ENCODE measurements at places on chromosomes 12 and 14.

- no peak for DNase-seq
Measured at GRCh38 chr14:55355922-55356321, 55.7 kb downstream of the ATG14 start.

- no peak for DNase-seq
Measured at GRCh38 chr14:99245564-99246511, 26.2 kb downstream of the BCL11B start.

DNA sequence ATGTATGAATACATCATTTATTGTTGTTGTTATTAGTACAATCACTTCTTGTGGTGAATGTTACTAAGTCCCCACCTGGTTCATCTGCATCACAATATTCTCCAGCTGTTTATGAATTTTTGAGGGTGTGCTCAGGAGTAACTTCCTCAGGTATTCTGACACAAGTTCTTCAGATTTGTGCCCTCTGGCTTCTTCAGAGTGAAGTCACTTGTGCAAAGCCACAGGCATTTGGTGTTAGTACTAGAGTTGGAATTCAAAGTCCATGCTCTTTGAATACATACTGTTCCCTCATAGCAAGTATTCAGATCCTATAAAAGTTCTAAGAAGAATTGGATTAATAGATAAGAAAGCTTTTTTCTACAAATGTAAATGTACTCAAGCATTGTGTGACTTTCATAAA lies 150.3 kb upstream of the AVPR1A start:
- DNase-seq: no peak

DNA sequence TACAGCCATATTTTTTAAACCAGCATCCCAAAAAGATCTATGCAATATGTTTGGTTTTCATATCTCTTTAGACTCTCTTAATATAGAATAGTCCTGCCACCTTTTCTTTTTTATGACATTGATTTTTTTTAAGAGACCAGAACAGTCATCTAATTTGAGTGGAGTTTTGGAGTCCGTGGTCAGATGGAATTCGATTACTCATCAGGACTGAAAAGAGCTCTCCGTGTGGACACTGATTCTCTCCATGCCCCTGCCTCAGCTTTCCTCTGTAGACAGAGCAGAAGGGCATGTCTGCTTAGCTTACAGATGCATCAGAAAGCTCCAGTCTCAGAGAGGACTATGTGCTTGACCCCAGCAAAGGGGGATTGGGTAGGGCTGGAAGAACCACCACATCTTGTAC lies 27.8 kb downstream of the SMCO2 start:
- no peak for DNase-seq

GRCh38 chr14:96582995-96583394 lies 80.8 kb downstream of the PAPOLA start:
- DNase-seq: no peak

- DNase-seq: no peak
Measured at GRCh38 chr14:94368956-94369355, 19.4 kb downstream of the SERPINA1 start.

GRCh38 chr12:95790917-95791849 lies 619 bp upstream of the NTN4 start:
- DNase-seq: no peak

GRCh38 chr14:100524933-100525243 lies 62.3 kb downstream of the BEGAIN start:
- no peak for DNase-seq

DNA sequence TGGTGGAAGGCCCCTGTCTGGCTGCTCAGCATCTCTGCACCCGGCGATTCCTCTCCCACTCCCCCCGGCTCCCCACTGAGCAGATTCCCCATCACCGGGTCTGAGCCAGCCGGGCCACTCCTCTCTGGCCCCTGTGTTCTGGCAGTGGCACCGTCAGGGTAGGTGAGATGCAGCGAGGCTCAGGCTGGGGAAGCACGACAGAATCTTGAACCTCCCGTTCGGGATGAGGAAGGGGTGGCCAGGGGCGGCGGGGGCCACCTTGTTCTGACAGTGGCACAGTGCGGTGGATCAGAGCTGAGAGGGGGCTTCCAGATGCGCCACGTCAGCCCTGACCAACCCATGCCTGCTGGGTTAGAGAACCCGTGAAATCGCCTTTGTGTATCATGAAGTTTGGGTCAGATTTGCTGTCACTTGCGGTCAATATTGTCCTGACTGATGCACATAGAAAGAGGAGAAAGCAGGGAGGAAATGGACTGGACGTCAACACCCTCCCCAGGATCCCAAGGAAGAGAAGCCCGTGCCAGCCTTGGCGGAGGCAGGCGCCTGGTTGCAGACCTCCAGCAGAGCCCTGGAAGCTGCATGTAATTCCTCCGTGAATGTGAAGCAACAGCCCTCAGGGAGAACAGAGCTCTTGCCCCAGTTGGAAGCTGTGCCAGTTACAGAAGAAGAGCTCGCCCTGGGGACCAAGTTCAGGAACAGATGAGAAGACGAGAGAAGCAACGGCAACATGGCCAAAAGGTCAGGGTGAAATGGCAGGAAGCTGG lies 137.1 kb upstream of the SFSWAP start:
- no peak for DNase-seq

DNA sequence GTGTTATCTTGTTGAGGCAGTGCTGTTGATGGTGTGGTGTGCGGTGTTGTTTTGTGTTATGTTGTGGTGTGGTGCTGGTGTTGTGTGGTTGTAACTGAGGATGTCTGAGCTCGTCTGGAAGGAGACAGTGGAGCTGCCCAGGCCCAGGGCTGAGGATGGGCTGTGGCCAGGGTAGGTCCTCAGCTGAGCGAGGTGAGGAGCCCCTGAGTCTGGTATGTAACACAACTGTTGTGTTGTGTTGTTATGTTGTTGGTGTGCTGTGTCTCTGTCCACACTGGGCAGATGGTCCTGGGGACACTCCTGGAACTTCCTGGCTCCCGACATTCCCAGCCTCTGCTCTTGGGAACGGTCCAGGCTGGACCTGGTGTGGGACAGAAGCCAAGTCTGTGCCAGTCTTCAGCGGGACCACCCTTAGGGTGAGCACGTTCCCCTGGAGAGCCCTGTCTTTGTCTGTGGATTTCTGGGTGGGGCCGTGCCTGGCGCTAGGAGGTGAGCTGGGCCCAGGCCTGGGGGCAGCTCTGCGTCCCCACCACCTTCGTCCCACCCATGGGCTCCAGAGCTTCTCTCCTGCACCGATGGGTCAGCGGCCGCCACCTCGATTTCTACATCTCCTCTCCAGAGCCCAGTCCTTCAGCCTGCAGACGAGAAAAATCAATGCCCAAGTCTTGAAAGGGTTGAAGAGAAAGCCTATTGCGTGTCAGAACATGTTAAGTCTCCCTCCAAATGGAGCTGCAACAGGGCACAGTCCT lies 27.4 kb upstream of the SFSWAP start:
- DNase-seq: no peak

- DNase-seq: no peak
Measured at GRCh38 chr12:77571768-77572167, 258.9 kb upstream of the NAV3 start.

- DNase-seq: no peak
Measured at GRCh38 chr12:82555699-82556098, 131.0 kb upstream of the TMTC2 start.

DNA sequence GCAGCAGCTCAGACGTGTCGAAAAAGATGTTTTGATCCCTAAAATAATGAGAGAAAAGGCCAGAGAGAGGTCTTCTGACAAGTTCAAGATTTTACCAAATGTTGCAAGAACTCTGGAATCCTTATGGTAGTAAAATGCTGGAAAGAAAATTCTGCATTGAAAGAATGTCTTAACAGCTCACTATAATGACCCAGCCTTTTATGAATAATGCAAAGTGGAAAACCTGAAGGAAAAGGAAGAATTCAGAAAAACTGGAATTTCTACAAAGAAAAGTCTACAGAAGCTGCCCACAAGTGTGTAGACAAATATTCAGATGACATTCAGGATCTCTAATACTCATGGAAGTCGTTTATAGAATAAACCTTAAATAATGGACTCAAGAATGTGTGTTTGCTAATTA lies 1.8 kb upstream of the CCDC88C start:
- no peak for DNase-seq

DNA sequence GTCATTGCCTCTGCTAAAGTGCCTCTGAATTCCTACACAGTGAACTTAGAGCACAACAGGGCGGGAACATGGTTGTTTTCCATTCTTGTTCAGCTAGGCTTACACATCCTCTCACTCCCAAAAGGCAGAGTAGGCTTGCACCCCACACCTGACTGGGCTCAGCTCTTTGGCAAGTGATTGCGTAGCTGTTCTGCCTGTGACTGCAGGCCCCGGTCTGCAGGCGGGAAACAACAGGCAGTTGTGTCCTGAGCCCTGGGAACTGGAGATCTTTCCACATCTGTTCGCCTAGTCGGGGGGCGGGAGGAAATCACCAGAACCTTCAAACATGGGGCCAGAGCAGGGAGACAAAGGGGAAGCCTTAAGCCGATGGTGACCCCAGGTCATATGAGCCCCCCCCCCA lies 274.7 kb downstream of the ZFP36L1 start:
- no peak for DNase-seq

DNA sequence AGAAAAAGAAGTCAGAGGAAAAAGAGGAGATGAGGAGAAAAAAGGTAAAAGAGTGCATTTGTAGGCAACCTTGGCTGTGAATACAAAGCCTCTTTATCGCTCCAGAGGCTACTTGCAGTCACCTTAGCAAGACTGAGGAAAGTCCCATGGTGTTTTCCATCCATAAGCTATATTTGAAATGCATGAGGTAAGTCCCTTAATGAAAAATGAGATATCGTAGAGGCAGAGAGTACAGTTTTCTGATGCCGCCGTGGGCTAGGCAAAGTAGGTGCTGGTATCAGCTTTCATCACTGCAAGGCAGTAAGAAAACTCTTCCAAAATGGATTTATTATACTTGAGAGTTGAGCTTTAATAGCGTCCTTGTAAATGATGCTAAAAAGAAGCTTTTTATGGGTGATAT lies 186.8 kb downstream of the ASCL1 start:
- DNase-seq: no peak

- DNase-seq: no peak
Measured at GRCh38 chr14:34165847-34166350, 215.0 kb upstream of the EGLN3 start.

- no peak for DNase-seq
Measured at GRCh38 chr14:35438910-35439713, 34.6 kb upstream of the NFKBIA start.

DNA sequence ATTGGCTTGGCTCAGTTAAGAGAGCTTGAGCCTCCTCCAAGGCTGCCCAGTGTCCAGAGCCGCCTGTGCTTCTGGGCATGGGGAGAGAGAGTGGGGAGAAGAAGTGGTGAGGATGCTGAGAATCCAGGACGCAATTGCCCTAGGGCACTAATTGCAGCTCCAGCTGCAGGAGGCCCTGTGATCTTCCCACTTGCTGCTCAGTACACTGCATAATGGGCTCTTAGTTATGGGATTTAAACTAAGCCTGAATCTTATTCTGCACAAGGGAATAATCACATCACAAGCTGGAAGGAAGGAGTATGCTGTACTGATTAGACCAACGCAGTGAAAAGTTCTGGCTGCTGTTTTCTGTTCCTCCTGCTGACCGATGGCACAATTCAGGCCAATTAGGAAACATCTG lies 101.0 kb upstream of the PRMT8 start:
- no peak for DNase-seq

DNA sequence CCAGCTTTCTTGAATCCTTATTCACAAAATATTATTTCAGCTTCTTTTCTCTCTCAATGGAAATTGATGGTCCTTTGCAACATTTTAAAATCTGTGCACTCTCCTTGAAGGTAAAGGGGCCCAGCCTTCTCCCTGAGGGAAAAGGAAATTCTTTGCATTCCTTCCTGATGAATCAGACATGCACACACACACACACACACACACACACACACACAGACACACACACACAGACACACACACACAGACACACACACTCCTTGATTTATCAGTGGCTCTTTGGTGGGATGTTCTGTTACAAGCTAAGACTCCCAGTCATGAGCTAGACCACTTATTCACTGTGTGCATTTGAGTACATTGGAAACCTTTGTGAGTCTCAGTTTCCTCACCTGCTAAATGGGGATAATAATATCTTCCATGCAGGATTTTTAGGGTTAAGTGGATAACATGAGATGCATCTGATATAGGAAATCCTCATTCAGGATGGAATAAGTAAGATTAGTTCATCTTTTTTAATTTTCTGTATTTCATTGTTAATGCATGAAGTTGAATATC lies 45.1 kb upstream of the HMGA2 start:
- no peak for DNase-seq

DNA sequence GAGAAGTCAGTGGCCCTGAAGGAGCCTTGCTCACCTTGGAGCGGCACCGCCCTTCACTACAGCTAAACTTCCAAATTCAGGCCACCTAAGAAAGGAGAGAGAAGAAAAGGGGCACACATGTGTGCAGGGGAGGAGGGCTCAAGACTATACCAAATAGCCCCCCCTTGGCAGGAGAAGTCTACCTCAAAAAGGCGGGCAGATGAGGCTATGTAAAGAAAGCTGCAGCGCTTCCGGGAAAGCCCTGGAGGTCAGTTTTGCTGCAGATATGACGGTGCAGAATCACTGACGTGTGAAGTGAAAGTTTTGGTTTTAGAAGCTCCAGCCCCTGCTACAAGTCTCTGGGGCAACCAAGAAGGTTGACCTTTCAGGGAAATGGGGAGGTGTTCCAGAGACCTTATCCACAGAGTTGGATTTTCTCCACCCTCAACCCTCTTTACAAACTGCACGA lies 48.2 kb upstream of the PNMA1 start:
- no peak for DNase-seq

GRCh38 chr14:76326918-76327689 lies 48.8 kb upstream of the ESRRB start:
- DNase-seq: no peak

DNA sequence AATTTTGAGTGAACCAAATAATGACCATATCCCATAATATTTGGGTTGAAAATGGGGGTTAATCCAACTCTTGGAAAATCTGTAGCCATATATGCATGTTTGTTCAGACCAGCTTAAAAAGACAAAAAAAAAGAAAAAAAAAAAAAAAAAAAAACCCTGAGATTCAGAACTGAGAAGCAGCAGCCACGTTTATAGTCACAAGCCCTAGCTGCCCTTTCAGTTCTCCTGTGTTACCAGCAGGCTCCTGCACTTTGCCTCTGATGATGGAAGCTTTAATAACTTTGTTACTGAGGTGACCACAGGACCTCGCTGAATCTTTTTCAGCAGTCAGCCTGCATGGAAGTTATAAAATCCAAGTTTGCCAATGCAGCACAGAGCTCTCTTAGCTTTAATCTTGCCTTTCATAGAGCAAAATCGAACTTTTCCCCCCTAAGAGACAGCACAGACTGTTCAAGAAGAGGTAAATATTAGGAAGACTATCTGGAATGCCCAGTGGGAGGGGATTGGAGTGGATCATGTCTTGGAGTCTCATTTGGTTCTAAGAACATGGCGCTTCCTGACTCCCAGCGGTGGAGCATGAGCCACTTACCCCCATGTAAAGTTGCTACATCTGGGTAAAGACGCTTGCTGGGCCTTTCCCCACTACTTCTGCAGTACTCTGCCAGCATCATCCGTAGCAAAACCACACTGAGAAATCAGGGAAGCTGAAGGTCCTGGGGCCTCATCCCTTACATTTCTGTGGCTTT lies 20.6 kb downstream of the GNG2 start:
- no peak for DNase-seq

- DNase-seq: no peak
Measured at GRCh38 chr12:49902399-49903350, 1.0 kb downstream of the FAIM2 start.

GRCh38 chr12:130198026-130198662 lies 35.9 kb downstream of the FZD10 start:
- DNase-seq: no peak

Data from GOT3 (cell line).